Stimulated activated CD8-positive, alpha-beta memory T cell treated with anti-CD3 and anti-CD28 coated beads, Interleukin-7, amount 100 ng/mL, for 4 hours (primary cell): ENCODE measurements at places on chromosomes 4 and X.
A peak's percentile ranks its signal among the peaks of the same experiment; 100 is the strongest.

- DNase-seq, result no peak
These were observed 168.1 kb downstream of the GLRA2 start for GRCh38 chrX:14697451-14697850.

DNA sequence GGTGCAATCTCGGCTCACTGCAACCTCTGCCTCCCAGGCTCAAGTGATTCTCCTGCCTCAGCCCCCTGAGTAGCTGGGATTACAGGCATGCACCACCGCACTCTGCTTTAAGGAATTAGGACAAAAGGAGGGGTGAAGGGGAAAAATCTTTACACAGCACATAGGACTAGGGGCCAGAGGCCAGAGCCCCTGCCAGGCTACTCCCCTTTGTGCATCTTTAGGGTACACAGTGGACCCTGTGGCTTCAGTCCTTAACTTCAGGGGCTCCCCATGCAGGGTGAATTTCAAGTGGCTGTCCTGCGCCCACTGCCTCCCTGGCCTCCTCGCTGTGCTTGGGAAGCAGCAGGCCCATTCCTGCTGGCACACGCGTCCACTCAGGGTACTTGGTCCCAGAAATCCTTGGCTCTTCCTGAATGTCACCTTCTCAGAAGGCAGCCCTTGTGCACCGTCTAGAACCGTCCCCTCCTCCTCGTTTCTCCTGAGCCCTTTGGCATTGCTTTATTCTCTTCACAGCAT is 138.9 kb upstream of the PSAPL1 start:
- DNase-seq, result no peak

DNA sequence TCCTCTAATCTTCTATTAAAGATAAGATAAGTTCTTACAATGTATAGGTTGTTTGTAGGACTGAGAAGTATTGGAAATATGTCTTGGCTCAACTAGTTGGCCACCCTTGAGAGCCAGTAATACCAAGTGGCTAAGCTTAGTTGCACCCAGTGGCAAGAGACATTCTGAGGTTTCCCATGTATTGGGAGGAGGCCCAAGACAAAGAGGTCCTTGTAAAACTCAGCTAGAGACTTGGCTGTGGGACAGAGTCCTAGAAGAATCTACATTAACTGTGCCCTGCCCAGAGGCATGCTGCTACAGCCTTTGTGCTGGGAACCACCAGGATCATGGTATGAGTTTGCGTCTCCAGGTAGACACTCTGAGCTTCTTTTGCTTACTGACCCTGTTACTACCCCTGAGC is 41.9 kb upstream of the SLC4A4 start:
- no peak for DNase-seq

- DNase-seq, result no peak
These were observed 330.6 kb upstream of the F9 start for GRCh38 chrX:139199933-139200332.

DNA sequence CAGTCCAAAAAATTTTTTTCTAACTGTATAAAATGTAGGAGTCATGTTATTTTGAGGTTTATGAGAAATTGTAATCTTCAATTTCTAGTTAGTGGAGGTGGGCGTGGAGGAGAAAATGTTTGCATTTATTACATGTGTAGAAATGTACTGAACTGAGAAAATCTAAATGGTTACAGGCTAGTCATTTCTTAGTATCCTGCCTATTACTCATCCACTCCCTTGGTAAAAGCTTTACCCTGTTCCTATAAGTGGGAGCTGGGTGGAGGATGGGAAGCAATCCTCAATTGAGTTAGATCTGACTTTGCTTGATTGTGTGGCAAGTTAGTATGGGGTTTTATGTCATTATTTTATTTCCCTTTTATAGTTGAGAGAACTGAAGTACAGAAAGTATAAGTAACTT is 73.8 kb downstream of the POLA1 start:
- no peak for DNase-seq

DNA sequence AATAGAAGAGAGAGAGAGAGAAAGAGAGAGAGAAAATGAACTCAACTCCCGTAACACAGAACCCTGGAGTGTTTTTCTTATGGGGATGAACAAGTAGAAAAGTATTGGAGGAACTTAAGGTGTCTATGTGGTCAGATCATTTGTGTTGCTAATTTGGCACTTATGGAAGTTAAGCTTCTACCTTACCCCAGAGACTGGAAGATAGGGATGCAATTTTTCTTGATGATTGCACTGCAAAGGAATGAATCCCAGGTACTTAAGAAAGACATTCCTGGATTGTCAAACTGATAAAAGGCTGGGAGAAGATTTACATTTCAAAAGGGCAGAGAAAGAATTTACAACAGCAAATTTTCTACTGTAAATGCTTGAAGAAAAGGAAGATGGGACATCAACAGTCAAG is 57.2 kb downstream of the MAP9 start:
- DNase-seq, result no peak

- no peak for DNase-seq
These were observed 256.5 kb downstream of the CAMK2D start for GRCh38 chr4:113505044-113505443.

DNA sequence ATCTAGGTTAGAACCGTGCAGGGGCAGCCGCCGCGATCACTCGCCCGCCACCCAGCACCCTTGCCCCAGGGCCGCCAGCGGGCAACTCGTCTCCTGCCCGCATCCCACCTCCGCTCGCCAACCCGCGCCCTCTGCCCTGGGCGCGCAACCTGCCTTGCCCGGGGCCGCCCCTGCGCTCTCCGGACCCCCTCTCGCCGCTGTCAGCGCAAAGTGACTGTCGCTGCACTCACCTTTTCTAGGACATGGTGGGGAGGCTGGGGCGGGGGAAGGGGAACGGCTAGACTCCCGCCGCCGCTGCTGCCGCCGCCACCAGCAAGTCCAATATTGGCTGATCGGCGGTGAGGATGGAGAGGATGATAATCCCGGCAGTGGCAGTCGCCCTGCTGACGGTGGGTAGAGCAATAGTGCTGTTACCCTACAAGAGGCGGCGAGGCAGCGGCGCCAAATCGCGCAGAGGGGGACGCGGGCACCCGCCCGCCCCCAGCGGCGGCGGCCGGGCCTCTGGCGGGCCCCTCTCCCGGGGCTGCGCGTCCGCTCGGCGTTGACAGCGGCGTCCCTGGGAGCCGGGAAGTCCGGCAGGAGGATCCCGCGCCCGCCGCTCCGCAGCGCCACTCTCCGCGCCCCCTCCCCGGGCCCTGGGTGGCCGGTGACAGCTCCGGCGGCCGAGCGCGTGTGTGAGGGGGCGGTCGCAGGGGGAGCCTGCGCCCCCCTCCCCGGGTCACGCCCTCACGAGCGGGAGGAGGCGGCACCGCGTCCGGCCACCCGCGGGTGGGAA is 2.3 kb upstream of the NR3C2 start:
- DNase-seq, result no peak

DNA sequence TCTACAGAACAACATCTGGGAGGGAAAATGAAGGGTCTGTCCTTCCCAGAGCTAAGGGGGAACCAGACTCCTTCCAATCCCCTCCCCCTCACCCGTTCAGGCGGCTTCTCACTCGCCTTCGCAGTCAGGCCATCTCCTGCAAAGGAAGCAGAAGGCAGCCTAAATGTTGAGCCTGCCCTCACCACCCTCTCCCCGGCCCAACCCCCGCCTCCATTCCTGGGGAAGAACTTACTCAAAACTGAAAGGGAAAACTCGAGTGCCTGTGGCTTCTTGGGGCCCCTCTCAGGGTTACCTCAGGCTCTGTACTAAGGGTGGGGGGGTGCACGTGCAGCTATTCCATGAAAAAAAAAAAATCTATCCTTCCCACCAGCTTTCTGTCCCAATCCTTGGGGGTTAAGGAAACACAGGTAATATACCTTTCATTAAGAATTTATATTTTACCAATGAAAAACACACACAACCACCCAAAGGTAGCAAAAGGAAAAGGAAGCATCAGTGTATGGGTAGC is 2.4 kb downstream of the ZMYM3 start:
- DNase-seq, result no peak

DNA sequence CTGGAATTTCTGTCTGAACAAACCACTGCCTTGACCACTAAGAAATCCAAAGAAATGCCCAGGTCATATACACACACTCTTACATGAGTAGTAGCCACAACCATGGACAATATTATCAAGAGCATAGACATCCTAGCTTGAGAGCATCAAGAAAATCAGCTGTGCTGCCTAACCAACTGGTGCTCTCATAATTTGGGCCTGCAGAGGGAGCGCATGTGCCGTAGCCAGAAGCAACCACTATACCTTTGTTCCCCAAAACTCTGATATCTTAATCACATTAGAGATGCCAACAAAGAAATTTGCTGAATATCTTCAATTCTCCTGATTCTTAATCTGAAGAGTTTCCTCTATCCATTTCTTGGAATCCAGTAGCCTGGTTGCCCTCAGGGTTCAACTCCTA is 163.6 kb downstream of the ZNF674 start:
- DNase-seq, result peak; percentile 5

GRCh38 chr4:83561381-83561780 is 25.5 kb downstream of the GPAT3 start:
- no peak for DNase-seq

- DNase-seq, result no peak
These were observed 123.1 kb downstream of the CHIC2 start for GRCh38 chr4:53941331-53941730.

DNA sequence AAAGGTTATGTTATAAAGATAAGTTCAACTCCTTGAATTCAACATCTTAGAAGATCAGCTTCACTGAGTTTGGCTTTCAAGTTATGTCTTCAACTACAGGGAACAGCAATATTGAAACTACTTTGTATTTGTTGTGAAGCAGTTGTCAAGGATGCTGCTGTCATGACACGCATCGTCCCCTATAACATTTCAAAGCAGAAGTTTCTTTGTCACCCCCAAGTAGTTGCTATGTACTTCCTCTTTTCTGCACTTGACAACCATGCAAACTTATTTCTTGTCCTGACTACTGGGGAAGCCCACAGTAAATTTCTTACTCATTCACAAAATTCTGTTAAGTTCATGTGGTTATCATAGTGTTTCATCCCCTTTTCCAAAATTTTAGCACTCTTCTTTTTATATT is 14.3 kb downstream of the ANTXR2 start:
- DNase-seq, result no peak

DNA sequence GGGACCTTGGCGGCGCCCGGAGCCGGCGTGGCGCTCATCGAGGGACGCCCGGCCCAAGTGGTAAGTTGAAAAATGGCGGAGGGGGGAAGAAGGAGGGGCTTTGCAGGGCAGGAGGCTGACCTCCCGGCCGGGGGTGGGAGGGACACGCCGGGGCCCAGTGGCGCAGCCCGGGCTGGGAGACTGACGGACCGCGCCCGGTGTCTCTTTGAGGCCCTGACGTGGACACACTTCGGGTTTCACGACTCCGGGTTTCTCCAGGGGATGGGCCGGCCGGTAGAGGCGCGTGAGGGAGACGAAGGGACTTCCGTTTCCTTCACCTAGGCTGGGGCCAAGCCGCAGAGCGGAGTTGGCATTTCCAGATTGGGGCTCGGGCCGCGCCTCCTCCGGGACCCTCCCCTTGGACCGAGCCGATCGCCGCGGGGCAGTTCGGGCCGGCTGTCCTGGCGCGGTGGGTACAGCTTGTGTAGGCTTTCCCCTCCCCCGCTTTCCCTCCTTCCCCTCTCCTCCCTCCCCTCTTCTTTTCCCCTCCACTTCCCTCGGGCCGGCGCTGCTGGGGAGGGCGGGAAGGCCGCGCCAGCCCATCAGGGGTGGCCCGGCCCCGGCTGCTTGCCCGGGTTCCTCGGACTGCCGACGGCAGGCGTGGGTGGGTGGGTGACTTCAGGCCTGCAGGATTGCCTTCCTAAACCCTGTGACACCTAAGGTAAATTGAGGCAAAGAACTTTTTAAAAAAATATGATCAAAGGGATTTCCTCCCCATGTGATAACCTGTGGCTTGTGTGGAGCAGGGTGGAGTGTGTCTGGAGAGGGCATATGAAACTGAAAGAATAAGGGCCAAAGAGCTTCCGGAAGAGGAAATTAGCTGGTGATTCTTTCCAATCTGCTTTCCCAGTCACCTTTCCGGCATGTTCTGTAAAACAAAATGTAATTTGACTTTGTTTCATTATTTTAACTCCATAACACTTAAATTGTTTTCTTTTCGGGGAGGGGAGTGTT is at the start of gene XIAP:
Gene XIAP (plus strand): TSS at position 208 of the 993 bp plus-strand sequence. CDS start 25,610 bp downstream, outside the sequence.
- peak; percentile 21 for DNase-seq

- DNase-seq, result no peak
These were observed 233.9 kb downstream of the RAB28 start for GRCh38 chr4:13250263-13250662.

DNA sequence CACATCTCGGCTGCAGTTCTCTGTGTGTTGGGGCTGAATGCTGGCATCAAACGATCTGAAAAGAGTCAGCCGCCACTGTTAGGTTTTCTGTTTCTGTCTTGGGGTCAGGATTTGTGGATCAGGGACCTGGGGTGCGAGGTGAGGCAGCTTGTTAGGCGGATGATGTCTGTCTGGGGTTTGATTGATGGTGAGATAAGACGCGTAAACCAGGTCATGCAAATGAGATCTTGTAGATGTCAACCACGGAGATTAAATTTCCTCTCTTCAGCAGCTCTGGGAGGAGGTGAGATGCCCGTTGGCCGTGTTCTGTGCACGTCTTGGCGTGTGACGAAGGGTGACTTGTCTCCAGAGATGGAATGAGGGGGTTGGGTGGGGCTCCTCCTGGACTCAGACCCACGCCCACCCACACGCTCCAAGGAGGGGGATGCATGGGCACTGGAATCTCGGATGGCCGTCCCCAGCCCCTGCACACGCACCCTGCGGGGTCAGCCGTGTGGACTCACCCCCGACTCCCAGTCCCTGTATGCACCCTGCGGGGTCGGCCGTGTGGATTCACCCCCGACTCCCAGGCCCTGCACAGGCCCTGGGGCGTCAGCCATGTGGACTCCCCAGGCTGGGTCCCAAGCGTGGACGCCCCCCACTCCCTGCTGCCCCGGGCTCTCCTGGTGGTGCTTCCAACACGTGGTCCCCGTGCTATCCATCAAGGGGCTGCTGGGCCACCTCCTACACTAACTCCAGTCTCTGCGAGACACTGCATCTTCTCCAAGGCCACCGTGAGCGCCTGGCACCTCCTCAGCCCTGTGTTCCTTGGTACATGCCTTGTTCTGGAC is 16.0 kb upstream of the UVSSA start:
- DNase-seq, result peak; percentile 53

DNA sequence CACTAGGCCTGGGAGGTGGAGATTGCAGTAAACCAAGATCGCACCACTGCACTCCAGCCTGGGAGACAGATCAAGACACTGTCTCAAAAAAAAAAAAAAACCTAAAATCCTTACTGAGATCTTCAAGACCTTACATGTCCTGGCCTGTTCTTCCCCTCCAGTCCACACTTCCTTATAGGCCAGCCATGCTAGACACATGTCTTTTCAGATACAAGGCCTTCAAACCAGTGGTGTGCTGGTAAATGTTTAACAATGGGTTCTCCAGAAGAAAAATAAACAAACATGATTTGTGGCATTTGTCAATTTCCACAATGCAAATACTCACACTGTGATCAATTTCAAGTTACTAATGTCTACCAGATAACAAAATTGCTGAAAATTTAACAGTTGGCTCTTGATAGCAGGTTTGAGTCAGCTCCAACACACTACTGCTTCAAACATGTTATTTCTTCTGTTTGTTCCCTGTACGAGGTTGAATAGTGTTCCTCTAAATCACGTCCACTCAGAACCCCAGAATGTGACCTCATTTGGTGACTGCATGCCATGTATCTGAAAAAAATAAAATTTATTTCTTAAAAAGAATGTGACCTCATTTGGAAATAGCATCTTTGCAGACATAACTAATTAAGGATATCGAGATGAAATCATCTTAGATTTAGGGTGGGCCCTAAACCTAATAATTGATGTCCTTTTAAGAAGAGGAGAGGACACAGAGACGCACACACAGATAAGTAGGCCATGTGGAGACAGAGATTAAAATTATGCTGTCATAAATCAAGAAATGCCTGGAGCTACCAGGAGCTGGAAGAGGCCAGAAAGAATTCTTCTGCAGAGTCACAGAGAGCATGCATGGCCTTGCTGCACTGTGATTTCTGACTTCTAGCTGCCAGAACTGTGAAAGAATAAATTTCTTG is 144.4 kb downstream of the ZNF674 start:
- no peak for DNase-seq

GRCh38 chr4:159024266-159024665 is 78.6 kb upstream of the RAPGEF2 start:
- no peak for DNase-seq
